Regular cardiac myocyte (primary cell): ENCODE measurements at places on chromosomes 1 and 21. TPM values are rescaled to one million over a fixed set of nuclear protein-coding genes. Genes with fewer than 3 reads are reported as not detected.

Gene DAB1
- total RNA-seq = 0.28 TPM in 1 of 2 replicates, not detected in the other

Gene RBM34
- total RNA-seq = 65.1 and 67.7 TPM in 2 replicates

Gene CHODL
- total RNA-seq = not detected in 2 replicates

Gene KCNC4
- 5.1 and 6.3 TPM in 2 replicates for total RNA-seq

Gene DTL
- total RNA-seq = 3.7 and 31.8 TPM in 2 replicates

Gene KLHDC9
- total RNA-seq = 0.28 and 0.38 TPM in 2 replicates

Gene SYT14
- 1.2 and 2.0 TPM in 2 replicates for total RNA-seq

Gene MPL
- total RNA-seq = not detected in 2 replicates
